Activated CD8-positive, alpha-beta T cell treated with anti-CD3 and anti-CD28 coated beads for 36 hours (primary cell): ENCODE measurements at places on chromosomes 3 and 15. TPM values are rescaled to one million over a fixed set of nuclear protein-coding genes. Genes with fewer than 3 reads are reported as not detected.

GRCh38 chr3:27675287-27675686, 46.8 kb downstream of the EOMES start:
- no peak for DNase-seq

Gene RLBP1
- total RNA-seq = not detected

Gene MAP4
- 101 TPM for total RNA-seq

- DNase-seq = no peak
Measured at GRCh38 chr3:60403866-60404265, 847.4 kb downstream of the FHIT start.

Gene DNAJA4
- total RNA-seq = 38.8 TPM

DNA sequence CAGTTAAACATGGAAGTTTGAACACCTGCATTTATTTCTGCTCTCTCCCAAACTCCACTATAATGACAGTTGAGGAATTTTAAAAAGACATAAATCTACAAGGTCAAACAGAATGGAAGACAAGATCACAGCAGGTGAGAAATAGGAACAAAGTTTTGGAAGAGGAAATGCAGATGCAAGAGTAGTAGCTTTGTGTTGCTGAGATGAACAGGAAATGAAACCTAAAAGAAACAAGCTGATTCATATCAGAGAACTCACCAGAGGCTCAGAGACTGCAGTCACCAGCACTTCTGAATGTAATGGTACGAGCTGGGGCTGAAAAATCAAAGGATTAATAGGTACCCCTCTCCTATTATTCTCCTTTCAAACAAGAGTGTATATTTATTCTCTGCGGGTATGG, 459.9 kb downstream of the RAP2B start:
- DNase-seq = peak; percentile 35

- no peak for DNase-seq
Measured at GRCh38 chr3:115072265-115073021, 74.6 kb downstream of the ZBTB20 start.

DNA sequence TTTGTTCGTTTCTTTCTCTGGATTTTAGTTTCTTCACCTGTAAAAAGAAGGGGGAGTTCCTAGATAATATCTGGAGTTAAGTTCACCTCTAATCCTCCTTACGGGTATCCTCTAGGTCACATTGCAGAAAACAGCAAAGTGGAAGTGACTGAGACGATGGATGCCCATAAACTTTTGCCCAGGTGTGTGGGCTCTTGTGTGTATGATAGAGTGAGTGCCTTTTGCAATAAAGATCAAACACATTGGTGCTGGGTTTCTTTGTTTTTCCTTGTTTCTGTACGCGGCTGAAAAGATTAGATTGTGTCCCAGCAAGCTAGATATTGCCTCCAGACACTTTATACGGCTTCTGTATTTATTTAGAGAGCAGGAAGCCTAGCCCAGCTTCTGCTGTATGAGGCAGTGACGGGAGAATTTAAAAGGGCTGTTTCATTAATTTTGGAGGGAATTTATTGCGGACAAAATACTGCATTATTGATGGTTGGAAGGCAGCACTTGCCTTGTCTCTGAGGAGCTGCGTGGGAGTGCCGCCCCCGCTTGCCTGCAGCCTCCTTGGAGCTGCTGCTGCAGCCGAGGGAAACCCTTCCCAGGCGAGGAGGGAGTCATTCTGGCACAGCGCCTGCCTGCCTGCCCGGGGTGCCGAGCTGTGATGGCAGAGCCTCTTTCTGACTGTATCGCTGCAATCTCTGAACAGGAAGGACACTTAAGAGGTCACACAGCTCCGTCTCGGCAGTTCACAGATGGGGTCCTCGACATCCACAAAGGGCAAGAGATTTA, 38.5 kb downstream of the PYDC2 start:
- no peak for DNase-seq

Gene XCR1
- total RNA-seq = not detected

GRCh38 chr3:22475665-22476240, 724.7 kb upstream of the ZNF385D start:
- no peak for DNase-seq

- DNase-seq = no peak
Measured at GRCh38 chr3:145483992-145484391, 677.0 kb downstream of the PLOD2 start.

DNA sequence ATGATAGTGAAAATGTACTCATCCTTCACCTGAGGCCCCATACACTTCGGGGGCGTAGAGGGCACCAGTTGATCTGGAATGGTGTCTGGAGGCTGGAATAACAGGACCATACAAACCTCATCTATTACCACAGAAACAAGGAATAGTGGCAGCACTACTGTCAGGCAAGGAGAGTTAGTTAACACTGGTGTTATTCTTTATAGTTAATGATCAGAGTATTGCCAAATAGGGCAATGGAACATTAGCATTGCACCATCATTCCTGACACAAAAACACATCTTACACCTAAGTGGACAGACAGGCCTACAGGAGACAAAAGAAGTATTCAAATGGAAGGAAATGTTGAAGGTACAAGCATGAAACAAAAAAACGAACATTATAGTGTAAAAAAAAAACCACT, 137.0 kb upstream of the UBP1 start:
- DNase-seq = no peak

- no peak for DNase-seq
Measured at GRCh38 chr3:154792828-154793227, 287.3 kb upstream of the MME start.

DNA sequence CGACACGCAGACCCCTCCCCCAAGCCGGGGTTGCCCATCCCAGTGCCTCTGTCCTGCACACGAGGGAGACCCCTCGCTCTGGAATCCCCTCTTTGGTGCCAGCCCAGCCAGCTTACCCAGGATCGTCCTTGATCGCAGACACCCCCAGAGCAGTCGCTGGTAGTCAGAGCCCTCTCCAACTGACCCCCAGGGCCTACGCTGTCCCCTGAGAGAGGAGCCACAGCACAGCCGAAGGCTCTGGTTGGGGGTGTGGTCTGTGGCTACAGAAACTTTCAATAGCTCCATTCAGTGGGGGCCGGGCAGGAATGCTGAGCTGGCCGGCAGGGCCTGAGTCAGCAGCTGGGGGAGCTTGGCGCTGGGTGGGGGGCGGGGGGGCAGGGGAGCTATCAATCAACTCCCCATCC, at the start of gene LCTL:
Gene LCTL (minus strand): TSS at position 258 of the 404 bp plus-strand sequence. CDS start 633 bp downstream, outside the sequence.
- DNase-seq = no peak

DNA sequence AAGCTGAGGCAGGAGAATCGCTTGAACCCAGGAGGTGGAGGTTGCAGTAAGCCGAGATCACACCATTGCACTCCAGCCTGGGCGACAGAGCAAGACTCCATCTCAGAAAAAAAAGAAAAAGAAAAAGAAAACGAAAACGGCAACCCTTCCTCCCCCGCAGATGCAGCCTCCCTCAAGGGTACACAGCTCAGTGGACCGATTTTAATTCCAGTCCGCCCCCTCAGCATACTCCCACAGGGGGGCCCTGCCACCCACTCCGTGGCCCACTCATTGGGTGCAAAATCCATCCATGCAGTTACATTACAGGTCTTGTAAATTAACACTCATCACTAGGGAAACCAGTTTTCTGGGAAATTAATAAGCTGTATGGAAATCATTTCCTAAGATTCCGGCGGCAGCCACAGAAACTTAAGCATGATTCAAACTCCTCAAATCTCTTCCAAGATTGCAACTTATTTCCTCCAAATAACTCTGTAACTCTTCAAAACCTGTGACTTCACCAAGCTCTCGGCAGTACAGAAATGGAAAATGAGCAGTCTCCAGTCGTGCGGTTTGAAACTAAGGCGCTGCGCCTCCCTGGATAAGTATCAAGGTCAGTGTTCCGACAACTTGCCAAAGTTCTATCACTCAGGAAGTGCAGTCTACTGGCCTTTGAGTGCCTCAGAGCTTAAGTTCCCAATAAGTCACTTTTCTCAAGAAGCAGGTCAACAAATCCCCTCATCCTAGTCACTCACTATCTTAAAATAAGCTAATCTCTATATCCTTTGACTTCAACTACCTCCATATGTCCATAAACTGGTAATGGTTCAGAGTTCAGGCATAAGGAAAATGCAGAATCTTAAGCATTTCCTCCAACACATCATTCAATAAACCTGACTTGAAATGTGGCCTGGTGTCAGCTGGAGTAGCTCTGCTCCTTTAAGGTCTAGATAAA, 24.7 kb upstream of the KLHL6 start:
- no peak for DNase-seq

DNA sequence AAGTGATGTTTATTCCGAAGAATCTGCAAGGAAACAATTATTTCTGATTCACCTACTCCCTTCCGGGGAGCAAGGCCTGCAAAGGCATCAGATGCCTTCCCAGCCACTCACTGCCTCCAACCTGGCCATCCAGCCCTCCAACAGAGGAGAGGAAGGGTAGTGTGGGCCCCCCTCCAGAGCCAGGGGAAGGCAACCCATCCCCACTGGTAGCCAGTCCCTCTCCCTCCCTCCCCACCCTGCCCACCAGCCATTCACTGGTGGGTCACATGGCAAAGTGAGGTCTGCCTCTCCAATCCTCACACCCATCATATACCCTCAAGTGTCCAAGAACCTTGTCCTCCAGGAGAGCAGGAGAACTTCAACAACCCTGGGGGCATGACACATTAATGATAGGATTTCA, 2.4 kb upstream of the VIPR1 start:
- no peak for DNase-seq

DNA sequence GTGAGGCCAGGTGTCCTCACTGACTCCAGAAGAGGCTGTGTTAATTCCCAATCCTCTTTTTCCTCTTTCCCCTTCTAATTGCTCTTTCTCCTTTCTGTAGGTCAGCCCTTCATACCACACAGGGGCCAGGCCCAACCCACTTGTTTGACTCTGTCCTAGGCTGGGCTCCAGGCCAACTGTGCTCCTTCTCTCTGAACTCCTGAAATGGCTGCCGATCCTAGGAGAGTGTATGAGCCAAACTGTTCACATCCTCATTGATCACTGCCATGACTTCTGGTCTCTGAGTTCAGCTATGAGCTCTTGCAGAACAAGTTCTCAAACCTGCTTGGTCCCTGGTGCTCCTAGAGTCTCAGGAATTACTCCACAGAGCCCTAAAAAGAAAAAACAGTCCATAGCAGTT, 145.1 kb downstream of the VGLL4 start:
- DNase-seq = no peak

- DNase-seq = no peak
Measured at GRCh38 chr3:186281176-186281575, 80.9 kb downstream of the DGKG start.

Gene IGDCC3
- total RNA-seq = not detected

DNA sequence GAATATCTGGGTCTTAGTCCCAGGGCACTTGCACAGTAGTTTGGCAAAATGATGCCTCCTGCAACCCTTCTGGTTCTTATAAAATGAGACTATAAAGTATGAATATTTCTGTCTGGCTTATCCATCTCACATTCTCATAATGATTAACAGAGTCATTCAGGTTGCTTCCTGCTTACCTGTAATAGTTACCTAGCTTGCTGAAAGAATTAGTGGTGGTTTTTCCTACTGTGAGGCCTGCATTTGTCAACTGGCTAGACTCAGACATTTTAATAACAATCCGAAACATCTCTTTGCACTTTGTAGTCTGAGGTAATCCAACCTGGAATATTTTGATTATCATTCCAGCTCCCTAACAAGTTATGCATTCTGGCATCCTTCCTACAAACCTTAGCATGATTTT, 75.6 kb upstream of the POU1F1 start:
- no peak for DNase-seq

GRCh38 chr3:65617209-65617608, 421.5 kb downstream of the MAGI1 start:
- no peak for DNase-seq

DNA sequence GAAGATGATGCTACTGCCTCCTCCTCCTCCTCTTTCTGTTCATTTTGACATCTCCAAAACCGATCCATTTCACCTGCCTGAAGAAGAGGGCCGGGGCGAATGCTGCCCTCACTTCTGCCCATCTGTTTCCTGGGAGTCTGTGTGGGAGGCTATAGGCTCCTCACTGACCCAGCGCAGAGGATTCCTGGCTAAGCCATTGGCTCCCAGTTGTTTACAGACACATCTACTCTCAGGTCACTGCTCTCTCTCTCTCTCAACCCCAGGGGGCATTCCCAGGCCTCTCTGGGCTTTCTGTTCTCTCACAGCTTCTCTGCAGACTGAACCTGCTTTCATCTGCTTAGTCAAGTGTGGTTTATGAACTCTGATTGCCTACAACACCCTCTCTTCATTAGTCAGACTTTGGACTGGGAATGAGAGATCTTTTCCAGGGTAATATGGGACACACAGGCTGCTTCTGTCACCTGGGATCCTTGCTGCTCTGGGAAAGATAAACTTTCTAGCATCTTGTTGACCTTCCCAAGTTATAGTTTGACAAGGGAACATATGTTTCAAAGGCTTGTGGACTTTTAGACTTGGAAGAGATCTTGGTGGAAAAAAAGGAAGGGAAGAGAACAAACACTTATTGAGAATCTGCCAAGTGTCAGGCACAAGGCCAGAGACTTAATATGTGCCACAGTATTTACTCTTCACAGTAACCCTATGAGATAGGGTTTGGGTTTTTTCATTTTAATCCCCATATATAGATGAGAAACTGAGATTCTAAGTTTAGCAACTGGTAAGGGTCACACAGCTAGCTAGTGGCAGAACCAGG, 30.2 kb upstream of the USP3 start:
- peak; percentile 82 for DNase-seq
